Sigmoid colon (tissue), 7 donors: ENCODE measurements at places on chromosomes 5 and 9. TPM values are rescaled to one million over a fixed set of nuclear protein-coding genes. Genes with fewer than 3 reads are reported as not detected.

Gene SOHLH1
- not detected for polyA plus RNA-seq

Gene NRG2
- polyA plus RNA-seq, result not detected

Gene SLC1A1
- polyA plus RNA-seq, result 4.4 TPM

Gene NUTM2G
- not detected for polyA plus RNA-seq

Gene OR1Q1
- not detected for polyA plus RNA-seq

Gene CCL21
- polyA plus RNA-seq, result 204 TPM

Gene LCN9
- polyA plus RNA-seq, result not detected

DNA sequence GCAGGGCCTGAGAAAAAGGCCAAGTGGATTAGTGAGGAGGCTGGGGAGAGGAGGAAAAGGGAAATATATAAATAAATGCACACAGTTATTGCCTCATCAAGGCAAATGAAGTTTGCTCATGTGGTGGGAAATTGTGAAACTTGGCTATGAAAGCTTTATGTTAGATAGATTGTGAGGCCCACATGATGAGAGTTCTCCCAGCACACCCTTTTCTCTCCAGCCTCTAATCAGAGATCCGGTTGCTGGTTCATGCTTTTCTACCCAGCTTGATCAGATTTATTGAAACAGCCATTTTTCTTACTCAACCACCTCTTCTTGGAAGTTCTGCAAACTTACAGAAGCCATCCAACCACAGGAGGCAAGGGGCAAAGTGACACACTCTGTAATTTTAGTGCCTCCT lies 125.8 kb upstream of the KLF4 start:
- no peaks in the 10 kb centered on the region for H3K4me1 ChIP-seq
- no peak overlapping the region for H3K27ac ChIP-seq
- H3K36me3 ChIP-seq, result no peaks in the 10 kb centered on the region
- no peak for DNase-seq

GRCh38 chr9:120857481-120857880 lies 14.8 kb upstream of the PSMD5 start:
- H3K4me3 ChIP-seq, result no peak overlapping the region
- no peaks in the 10 kb centered on the region for H3K4me1 ChIP-seq
- DNase-seq, result no peak
- no peaks in the 10 kb centered on the region for H3K27me3 ChIP-seq

GRCh38 chr5:146921225-146921624 lies 42.7 kb upstream of the PPP2R2B start:
- DNase-seq, result no peak
- no peaks in the 10 kb centered on the region for H3K36me3 ChIP-seq
- no peak overlapping the region for H3K27ac ChIP-seq
- H3K27me3 ChIP-seq, result no peaks in the 10 kb centered on the region

DNA sequence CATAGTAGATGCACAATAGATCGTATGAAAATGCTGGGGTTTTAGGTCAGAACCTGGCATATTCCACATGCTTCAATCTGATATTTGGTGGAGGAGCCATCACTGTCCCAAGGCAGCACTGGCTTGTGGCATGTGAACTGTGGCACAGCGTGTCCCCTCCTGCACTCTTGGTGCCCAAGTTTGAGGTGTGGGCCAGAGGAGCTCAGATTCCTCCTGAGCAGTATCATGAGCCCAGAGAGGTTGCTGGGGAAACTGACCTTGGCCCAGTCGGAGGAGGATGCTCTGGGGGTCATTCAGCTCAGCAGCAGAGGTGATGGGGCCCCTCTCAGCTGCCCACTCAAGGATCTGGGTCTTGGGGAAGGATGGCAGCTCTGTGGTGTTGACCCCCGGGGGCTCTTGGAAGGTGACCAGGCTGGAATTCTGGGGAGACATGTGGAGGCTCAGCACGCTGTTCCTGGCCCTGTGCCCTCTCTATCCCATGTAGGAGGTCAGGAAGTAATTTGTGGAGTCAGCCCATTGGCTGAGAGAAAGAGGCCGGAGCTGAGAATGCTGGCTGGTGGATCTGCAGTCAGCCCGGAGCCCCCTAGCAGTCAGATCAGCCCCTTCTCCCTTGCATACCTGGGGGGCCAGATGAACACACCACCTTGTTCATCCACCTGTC lies 23.7 kb downstream of the FPGS start:
- no peaks in the 10 kb centered on the region for H3K36me3 ChIP-seq
- no peak for DNase-seq
- peaks cover 26% of the 10 kb centered on the region for H3K4me1 ChIP-seq
- no peak overlapping the region for H3K4me3 ChIP-seq

DNA sequence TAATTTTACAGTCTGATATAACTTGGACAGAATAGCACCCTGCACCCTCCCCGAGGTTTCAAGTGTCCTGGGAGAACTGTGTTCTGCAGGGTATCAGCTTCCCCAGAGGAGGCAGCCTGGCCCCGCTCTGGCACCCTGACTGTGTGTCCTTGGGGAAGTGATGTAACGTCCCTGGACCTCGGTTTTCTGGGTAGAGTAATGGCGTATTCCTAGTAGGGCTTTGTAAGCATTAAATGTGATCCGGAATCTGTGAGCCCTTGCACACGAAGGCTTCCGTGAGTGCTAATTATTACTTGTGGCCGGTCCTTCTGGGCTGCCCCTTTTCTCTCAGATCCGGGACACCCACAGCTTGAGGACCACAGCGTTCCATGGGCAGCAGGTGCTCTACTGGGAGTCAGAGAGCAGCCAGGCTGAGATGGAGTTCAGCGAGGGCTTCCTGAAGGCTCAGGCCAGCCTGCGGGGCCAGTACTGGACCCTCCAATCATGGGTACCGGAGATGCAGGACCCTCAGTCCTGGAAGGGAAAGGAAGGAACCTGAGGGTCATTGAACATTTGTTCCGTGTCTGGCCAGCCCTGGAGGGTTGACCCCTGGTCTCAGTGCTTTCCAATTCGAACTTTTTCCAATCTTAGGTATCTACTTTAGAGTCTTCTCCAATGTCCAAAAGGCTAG lies 1.0 kb upstream of the CACFD1 start:
- peak overlapping the region; percentile 97 for H3K27ac ChIP-seq
- H3K36me3 ChIP-seq, result no peaks in the 10 kb centered on the region
- no peak overlapping the region for H3K4me3 ChIP-seq
- no peaks in the 10 kb centered on the region for H3K4me1 ChIP-seq

DNA sequence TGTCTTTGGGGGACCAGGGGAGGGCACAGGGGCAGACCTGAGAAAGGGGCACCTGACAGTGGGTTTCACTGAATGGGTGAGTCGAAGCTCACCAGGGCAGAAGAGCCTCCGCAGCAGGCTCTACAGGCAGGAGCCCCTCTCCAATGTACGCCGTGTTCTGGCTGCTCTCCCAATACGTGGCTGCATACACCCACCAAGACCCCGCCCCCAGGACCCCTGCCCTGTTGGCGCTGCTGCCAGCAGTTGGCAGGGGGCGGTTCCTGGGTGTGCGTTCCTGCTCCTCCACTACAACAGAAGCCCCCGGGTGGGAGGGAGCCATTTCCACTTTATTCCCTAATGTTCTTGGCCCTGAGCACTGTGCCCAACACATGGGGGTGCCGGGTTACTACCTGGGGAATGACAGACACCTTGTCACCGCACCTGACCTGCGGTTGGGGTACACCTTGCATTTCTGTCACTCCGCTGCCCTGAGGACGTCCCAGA lies 30.3 kb downstream of the SARDH start:
- no peaks in the 10 kb centered on the region for H3K36me3 ChIP-seq
- H3K4me1 ChIP-seq, result peaks cover 8% of the 10 kb centered on the region
- peak; percentile 37 for DNase-seq
- no peak overlapping the region for H3K4me3 ChIP-seq
- no peak overlapping the region for H3K27ac ChIP-seq
- peaks cover 9% of the 10 kb centered on the region for H3K27me3 ChIP-seq

GRCh38 chr5:142644127-142644526 lies 41.8 kb downstream of the FGF1 start:
- peak overlapping the region; percentile 66 for H3K27ac ChIP-seq
- no peak overlapping the region for H3K4me3 ChIP-seq
- H3K36me3 ChIP-seq, result no peaks in the 10 kb centered on the region
- no peak for DNase-seq

GRCh38 chr5:52702877-52703276 lies 84.8 kb upstream of the ITGA1 start:
- DNase-seq, result no peak
- H3K36me3 ChIP-seq, result no peaks in the 10 kb centered on the region
- no peaks in the 10 kb centered on the region for H3K4me1 ChIP-seq
- H3K27ac ChIP-seq, result no peak overlapping the region
- H3K4me3 ChIP-seq, result no peak overlapping the region

GRCh38 chr5:137994556-137994955 lies 38.3 kb downstream of the FAM13B start:
- H3K4me3 ChIP-seq, result no peak overlapping the region
- no peak overlapping the region for H3K27ac ChIP-seq
- H3K36me3 ChIP-seq, result no peaks in the 10 kb centered on the region
- no peak for DNase-seq

DNA sequence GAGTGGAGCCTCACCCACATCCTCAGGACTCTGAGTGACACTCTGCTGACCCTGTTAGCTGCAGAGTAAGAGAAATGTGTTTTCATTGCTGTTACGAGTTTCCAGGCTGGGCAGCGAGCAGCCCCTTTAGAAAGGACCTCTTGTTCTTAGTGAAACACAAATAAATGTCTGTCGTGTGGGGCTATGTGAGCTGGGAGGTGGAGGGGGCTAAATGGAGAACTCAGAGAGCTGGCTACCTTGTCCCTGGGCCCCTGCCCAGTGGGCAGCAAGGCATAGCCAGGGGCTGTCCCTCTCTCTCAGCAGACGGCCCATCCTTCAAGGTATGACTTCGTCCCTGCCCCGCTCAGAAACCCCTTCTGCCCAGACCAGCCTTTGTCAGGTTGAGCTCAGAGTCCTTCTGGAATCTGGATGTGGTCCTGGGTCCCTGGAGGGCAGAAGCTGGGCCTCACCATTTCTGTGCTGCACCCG lies 10.2 kb downstream of the DCANP1 start:
- H3K27ac ChIP-seq, result no peak overlapping the region
- DNase-seq, result no peak
- no peaks in the 10 kb centered on the region for H3K36me3 ChIP-seq

DNA sequence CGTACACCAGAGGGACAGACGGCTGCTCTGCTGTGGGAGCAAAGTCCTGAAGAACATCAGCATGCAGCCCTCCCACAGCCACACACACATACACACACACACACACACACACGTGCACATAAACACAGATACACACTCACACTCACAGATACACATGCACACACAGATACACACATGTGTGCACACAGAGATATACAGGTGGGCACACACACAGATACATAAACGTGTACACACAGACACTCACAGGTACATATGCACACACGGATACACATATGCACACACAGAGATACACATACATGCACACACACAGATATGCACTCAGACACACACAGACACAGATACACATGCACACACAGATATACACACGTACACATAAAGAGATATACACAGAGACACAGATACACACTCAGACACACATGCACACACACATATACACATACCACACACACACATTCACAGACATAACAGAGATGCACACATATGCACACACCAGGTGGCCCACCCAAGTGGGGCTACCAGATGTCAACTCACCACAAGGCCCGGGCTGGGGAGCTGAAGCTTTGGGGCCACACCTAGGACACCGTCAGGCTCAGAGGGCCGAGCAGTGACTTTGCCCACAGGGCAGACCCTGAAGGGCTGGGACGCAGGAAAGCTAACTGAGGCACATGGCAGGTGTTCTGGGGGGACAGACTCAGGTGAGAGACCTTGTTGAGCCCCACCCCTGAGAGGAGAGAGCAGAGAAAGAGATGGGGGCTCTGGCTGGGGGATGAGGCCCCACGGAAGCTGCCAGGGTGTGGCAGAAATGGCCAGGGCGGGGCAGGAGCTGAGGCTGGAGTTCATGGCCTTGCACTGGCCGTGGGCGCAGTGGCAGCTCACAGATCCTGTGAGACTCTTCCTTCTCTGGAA lies 148.6 kb upstream of the PPP1R26 start:
- no peaks in the 10 kb centered on the region for H3K4me1 ChIP-seq
- DNase-seq, result no peak
- H3K36me3 ChIP-seq, result no peaks in the 10 kb centered on the region
- no peak overlapping the region for H3K4me3 ChIP-seq

GRCh38 chr5:172544371-172545095 lies 90.2 kb upstream of the SH3PXD2B start:
- H3K27me3 ChIP-seq, result no peaks in the 10 kb centered on the region
- peak; percentile 54 for DNase-seq
- H3K4me3 ChIP-seq, result no peak overlapping the region
- no peak overlapping the region for H3K27ac ChIP-seq
- no peaks in the 10 kb centered on the region for H3K36me3 ChIP-seq

- no peak overlapping the region for H3K27ac ChIP-seq
- no peaks in the 10 kb centered on the region for H3K36me3 ChIP-seq
- H3K4me1 ChIP-seq, result no peaks in the 10 kb centered on the region
Observed at GRCh38 chr5:58077966-58078365, 381.9 kb downstream of the PLK2 start.

DNA sequence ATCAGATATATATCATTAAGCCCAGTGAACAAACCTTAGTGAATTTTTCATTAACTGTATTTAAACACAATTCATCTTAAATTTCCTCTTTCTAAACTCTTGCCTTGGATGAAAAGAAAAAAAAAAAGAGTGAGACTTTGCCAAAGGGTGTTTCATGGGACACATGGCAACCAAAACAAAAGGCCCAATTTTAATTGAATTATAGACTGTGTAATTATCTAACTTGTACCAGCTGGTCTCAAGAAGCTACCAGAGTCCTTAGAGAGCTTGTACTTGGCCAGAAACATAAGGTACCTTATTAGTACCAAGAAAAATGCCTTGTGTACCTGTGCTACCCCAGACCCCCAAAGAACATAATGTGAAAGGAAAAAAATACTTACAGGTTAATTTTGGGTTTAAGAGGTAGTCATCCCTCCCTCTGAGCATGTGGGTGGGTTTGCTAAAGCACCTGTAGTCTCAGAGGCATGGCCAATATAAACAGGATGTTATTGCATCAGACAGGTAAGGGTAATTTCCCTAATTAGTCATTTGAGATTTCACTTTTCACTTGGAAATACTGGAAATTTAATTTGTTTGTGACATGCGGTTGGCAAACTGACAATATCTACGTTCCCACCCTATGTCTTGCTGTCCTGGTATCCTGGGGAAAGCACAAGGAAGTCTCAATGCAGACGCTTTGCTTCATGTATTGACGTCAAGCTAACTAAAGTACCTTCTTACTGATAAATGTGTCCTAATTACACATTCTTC lies 90.1 kb downstream of the SNCAIP start:
- H3K4me3 ChIP-seq, result no peak overlapping the region
- no peaks in the 10 kb centered on the region for H3K27me3 ChIP-seq
- H3K4me1 ChIP-seq, result peaks cover 7% of the 10 kb centered on the region
- no peak overlapping the region for H3K27ac ChIP-seq

DNA sequence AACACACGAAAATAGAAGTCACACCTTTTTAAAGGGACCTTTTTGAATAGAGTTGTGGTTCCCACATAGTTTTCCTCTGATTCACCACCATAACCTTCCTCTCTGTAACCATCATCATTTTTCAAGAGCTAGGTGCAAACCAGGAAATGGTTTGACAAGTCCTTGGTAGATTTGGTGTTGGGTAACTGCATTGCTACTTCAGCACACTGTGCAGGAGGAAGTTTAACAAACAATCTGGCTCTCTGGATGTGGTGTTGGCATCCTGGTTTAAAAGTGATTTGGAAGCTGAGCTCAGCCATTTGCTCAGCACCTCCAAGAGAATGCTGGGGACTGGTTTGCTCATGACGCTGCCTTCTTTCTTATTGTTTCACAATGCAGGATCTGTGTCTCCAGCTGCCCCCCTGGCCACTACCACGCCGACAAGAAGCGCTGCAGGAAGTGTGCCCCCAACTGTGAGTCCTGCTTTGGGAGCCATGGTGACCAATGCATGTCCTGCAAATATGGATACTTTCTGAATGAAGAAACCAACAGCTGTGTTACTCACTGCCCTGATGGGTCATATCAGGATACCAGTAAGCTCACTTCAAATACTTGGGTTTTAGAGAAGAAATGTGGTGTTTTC lies 213.1 kb downstream of the RFK start:
- H3K36me3 ChIP-seq, result no peaks in the 10 kb centered on the region
- no peaks in the 10 kb centered on the region for H3K27me3 ChIP-seq
- no peak for DNase-seq
